Erythroblast (primary cell): ENCODE measurements at places on chromosomes 3 and 15.
A peak's percentile ranks its signal among the peaks of the same experiment; 100 is the strongest.

DNA sequence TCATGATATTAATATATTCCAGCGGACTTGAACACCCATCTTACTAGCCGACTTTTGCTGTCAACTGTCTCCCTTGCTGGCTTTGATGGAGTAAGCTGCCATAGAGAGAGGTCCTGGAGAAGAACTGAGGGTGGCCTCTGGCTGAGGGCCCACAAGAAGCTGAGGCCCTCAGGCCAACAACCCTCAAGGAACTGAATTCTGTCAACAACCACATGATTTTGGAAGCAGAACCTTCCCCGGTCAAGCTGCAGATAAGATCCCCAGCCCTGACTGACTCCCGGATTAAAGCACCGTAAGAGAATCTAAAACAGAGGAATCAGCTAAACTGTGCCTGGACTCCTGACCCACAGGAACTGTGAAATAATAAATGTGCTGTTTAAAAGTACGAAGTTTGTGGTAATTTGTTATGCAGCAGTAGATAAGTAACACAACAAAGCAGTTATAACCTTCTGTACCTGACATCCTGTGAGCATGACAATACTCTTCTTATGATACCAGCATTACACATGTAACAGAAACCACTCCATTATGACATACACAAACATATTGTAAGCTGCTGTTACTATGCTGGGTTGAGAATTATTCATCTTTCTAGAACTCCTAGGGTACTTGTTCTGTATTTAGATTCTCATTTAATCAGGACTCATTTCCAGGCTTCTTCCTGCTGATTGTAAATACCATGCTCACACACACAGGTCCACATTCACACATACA is 66.2 kb downstream of the HES1 start:
- no peak for DNase-seq

DNA sequence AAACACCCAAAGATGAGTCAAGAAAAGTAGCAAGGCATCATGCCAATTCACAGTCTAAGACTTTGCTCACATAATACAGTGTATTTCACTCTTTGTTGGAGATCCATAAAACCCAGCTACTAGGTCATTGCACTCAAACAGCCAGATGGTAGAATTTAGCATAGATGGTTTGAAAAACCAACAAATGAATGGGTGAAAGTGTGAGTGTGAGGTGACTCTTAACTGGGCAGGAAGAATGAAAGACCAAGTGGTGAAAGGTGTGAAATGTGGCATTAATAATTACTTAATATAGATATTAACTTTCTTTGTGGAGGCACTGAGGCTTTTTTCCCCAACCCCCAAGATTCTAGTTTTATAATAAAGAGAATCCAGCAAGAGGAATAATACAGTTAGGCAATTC is 159.5 kb downstream of the SQOR start:
- DNase-seq = no peak

DNA sequence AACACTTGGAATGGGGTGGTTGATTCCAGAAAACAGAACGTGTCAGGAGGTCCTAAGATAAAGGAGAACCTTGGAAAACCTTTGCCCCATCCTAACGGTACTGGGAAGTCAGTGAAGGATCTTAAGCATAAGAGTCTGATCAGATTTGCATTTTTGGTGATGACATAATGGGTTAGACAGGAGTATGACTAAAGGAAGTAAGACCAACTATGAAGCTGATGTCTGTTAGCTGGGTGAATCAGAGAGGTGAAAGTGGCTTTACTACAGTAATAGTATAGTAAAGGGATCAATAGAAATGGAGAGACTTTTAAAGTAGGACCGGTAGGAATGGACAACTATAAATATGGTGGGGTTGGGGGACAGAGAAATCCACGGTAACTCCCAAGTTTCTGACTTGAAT is 12.6 kb downstream of the GTF2A2 start:
- no peak for DNase-seq

- DNase-seq = no peak
Observed at GRCh38 chr3:175851541-175851940, 992.4 kb downstream of the NAALADL2 start.

GRCh38 chr15:50107157-50107556 is 11.9 kb downstream of the ATP8B4 start:
- DNase-seq = no peak

DNA sequence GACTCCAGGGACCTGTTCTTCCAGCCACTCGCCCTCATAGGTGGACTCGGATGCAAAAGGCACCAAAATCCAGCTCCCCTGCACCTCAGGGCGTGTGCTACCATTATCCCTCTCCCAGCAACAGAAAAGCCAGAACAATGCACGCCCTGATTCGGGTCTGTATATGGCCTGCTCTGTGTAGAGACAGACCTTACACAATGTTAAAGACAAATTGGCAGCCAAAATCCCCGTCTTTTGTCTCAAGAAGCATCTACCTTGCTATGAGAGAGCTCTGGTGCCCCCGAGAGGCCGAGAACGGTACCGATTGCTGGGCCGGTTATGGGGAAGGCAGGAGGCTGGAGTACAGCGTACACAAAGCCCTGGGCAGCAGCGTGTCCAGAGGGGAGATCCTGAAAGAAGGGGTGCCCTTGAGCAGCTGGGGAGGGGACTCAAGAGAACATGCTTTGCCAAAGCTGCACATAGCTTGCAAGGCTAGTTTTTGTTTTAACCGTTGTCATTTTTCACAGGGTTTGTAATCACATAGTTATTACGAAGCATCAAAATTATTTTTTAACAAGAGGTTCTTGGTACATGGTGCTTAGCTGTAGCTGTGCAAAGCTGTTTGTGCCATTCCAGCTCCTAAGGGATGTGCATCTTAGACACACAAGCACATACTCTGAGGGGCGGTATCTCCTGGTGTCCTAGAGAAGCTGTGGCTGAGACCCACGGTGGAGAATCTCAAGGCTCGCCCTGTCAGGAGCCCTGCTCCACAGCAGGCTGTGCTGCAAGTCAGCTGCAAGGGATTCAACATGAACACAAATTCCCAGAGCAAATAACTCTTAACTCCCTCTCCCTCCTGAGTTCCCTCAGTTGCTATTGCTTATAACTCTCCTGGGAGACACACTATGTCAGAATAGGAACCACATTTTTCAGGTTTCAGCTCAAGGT is 461.5 kb upstream of the PPP2R3A start:
- peak; percentile 18 for DNase-seq

DNA sequence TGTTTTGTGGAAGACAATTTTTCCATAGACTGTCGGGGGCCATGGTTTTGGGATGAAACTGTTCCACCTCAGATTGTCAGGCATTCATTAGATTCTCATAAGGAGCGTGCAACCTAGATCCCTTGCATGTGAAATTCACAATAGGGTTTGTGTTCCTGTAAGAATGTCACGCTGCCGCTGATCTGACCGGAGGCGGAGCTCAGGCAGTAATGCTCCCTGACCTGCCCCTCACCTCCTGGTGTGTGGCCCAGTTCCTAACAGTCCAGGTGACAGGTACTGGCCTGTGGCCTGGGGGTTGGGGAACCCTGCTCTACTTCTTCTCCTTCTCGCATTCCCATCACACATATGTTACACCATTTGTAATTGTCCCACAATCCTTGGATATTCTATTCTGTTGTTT is 11.0 kb downstream of the CHRNA7 start:
- DNase-seq = no peak

GRCh38 chr3:11764931-11765363 is 81.7 kb downstream of the TAMM41 start:
- no peak for DNase-seq

- peak; percentile 60 for DNase-seq
Observed at GRCh38 chr3:128491691-128491940, 1.4 kb downstream of the GATA2 start.

DNA sequence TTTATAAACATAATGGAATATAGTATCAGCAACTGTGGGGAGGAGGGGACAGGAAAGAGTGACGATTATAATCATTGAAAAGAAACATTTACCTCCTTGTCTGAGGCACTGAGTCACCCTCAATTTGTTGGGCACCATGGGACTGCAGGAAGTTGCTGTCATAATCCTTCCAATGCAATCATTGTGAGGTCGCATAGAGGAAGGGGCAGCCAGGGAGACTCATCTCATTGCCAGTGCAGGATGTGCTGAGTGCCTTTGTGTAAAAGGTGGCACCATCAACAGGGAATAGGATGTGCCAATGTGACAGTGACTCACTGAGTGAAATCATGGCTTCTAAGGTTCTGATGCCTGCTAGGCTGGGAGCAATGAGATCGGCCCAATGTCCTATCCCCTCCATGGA is 300.4 kb upstream of the ADAMTS9 start:
- DNase-seq = no peak

- no peak for DNase-seq
Observed at GRCh38 chr15:99511866-99512661, 53.7 kb upstream of the MEF2A start.

GRCh38 chr3:37811625-37812498 is 49.8 kb upstream of the CTDSPL start:
- no peak for DNase-seq

GRCh38 chr3:171429635-171430034 is 30.6 kb downstream of the TNIK start:
- no peak for DNase-seq

DNA sequence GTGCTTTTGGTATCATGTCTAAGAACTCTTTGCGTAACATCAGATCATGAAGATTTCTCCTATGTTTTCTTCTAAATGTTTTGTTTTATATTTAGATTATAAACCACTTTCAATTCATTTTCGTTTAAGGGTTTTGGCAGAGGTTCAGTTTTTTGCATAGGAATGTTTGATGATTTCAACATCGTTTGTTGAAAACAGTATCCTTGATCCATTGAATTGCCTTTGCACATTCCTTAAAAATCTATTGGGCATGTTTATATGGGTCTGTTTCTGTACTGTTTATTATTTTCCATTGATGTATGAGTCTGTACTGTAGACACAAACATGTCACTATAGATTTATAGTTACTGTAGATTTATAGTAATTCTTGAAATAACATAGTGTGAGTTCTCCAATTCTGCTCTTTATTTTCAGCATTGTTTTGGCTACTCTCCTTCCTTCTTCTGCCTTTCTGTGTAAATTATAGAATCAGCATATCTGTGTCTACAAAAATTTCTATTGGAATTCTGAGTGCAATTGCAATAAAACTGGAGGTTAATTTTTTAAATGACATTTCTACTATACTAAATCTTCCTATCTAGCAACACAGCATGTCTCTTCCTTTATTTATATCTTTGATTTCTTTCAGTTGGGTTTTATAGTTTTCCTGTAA is 374.0 kb downstream of the SV2B start:
- DNase-seq = no peak

DNA sequence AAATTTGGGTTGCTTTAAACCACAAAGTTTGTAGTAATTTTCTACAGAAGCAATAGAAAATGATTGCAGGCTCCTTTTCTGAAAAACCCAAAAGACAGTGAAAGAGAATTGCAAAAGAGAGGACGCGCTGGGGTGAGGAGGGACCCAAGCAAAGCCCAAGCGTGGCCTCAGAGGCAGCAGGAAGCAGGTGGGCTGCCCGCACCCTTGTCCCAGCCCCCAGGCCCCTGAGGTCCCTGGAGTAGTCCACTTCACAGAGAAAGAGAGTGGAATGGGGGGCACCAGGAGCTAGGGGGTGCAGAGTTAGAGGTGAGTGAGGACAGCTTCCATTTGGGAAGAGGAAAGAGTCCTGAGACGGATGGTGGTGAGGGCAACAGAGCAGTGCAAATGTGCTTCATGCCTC is 11.6 kb downstream of the DNAJB8 start:
- DNase-seq = no peak

- DNase-seq = no peak
Observed at GRCh38 chr15:90875549-90875981, 7.2 kb downstream of the FURIN start.

- peak; percentile 73 for DNase-seq
Observed at GRCh38 chr15:62391641-62392262, 226.7 kb upstream of the C2CD4B start.

- DNase-seq = no peak
Observed at GRCh38 chr15:75637245-75638009, 2.6 kb downstream of the IMP3 start.

DNA sequence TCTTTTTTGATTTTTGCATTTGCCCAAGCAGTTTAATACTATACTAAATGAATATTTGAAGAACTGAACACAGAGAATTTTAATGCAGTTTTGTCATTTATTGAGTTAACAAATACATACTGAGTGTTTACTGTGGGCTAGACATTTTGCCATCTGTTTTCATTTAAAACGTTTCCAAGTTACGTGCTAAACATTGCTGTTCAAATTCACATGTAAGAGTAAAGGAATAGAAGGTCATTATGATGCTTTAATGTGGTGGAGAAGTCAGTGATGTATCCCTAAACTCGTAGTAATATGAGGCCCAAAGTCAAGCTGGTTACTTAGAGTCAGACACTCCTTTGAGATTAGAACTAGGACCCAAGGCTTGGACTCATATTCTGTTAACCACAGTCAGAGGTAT is 49.4 kb downstream of the CRYBG3 start:
- no peak for DNase-seq

DNA sequence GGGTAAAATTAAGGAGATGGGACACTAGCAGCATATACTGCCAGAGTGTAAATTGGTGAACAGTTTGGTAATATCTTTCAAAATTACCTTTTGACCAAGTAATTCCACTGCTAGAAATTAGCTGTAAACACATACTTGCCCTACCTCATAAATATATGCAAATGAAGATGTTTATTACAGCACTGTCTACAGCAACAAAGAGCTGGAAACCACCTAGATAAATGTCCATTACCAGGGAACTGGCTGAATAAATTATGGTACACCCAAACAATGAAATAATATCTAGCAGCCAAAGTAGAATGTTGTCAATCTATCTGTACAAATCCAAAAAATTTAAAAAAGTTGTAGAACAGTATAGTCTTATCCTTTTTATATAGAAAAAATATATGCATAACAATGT is 105.9 kb upstream of the FAM3D start:
- DNase-seq = no peak

DNA sequence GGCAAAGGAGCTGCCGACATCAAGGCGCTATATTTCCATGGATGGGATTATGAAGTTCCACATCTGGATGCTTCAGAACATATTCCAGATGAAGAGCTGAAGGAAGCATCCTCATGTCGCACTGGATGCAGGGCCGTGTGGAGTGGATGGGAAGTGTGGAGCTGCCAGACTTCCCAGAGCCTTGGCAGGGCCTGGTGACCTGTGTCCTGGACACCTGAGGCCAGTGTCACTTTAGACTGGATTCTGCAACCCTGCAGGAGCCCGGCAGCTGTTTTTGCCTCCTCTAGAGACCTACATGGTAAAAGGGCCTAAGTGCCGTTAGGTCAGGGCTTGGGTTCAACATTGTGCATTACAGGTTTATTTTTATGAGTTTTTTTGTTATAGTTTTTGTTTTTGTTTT is 11.3 kb upstream of the XYLB start:
- no peak for DNase-seq

- DNase-seq = no peak
Observed at GRCh38 chr3:195025056-195025883, 245.7 kb downstream of the XXYLT1 start.
